ENCODE measurements at places on chromosomes 13 and 19.

GRCh38 chr13:19998960-19999359 is 40.4 kb downstream of the ZMYM2 start:
- DNase-seq = no peak

DNA sequence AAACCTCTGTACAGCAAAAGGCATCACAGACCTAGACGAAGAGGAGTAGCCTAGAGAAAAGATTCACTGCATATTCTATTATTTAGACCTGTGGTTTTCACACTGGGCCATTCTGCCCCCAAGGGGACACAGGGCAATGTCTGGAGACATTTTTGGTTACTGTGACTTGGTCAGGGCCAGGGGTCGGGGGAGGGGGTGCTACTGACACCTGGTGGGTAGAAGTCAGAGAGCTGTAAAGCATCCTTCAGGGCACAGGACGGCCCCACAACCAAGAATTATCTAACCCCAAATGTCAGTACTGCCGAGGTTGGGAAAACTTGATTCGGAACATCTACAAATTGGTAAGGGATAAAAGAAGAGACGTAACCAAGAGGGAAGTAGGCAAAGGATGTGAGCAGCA is 11.3 kb downstream of the ELAVL1 start:
- no peak for DNase-seq

GRCh38 chr19:29211562-29212355 is 1.2 kb downstream of the UQCRFS1 start:
- peak; percentile 14 for DNase-seq

DNA sequence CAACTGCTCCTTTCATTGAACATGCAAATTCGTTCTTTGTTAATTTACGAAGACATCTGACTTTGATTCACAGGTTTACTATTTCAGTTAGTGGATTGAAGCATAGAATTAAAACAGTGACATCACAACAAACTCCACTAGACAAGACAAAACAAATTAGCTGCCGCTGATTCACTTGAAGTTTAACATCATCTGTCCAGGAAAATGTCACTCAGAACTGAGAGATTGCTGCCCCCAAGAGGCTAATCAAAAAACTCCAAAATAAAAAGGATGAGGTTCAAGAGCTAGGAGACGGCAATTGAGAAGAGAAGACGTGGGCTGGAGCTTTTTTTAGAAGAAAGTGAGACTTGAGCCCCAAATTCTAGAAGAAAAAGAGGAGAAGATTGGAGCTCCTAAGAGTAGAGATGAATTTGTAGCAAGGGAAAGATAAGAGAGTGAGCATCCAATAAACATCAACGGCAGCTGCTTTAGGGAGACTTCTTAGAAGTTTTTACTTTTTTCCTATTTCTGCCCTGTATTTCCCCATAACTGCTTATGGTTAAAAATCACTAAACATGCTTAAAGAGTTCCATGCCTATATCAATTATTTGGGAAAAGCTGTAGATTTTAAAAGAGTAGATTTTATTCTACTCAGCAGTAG is 40.8 kb upstream of the TPP2 start:
- DNase-seq = peak; percentile 47

GRCh38 chr19:15091918-15092753 is 10.1 kb downstream of the OR1I1 start:
- peak; percentile 50 for DNase-seq

DNA sequence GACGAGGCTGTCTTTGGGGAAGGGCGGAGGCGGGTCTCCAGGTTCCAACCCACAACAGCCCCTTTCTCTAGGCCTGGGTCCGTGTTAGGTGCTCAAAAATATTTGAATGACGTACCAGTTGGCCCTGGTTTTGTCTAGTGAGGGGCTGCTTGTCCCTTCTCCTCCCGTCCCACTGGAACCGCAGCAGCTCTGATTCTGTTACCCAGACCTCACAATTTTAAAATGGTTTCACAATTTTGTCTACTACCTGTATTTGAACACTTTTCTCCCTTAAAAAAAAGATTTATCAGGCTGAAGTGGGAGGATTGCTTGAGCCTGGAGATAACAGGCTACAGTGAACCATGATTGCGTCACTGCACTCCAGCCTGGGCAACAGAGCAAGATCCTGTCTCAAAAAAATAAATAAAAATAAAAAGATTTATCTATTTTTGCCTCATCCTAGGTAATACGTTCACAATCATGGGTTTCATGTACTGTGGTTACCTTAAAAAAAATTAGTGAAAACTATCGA is 1.3 kb upstream of the IRF2BP1 start:
- no peak for DNase-seq

DNA sequence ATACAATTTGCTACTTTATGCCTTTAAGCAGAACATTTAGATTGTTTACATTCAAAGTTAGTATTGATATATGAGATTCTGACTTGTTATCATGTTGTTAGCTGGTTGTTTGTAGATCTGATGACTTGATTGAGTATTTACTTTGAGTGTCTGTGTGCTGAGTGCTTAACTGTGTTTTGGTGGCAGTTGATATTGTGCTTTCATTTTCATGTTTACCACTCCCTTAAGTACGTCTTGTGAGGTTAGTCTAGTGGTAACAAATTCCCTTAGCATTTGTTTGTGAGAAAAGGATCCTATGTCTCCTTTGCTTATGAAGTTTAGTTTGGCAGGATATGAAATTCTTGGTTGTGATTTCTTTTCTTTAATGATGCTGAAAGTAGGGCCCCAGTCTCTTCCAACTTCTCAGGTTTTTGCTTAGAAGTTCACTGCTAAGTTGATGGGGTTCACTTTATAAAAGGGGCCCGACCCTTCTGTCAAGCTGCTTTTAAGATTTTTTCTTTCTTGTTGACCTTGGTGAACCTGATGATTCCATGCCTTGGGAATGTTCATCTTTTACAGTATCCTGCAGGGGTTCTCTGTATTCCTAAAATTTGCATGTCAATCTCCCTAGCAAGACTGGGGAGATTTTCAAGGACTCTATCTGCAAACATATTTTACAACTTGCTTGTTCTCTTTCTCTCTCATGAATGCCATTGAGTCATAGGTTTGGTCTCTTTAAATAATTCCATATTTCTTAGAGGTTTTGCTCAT is 1095.4 kb upstream of the PCDH20 start:
- no peak for DNase-seq

DNA sequence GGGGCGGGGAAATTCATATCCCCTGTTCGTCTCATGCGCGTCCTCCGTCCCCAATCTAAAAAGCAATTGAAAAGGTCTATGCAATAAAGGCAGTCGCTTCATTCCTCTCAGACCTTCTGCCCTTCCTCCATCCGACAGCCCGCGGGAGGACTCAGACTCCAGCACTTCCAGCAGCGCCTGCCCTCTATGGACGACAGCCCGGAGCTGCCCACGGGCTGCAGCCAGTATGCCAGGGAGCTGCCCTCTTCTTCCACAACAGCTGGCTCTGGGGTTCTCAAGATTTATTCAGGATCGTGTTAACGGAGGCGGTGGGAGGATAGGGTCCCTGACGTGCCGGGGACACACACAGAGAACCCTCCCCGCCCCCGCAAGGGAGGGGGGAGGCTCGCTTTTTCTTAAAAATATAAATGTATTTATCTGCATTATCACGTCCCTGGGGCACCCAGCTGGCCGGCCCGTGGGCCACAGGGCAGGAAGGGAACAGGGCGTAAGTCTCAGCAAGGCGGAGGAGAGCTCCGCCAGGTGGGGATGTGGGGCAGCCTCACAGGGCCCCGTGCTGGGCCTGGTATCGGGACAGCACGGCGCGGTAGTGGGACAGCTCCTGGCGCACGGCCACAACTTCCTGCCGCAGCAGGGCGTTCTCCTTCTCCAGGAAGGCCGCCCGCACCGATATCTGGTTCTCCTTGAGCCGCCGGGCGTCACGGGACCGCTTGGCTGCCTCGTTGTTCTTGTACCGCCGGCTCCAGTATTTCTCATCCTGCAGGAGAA is 6.7 kb downstream of the DBP start:
- no peak for DNase-seq

DNA sequence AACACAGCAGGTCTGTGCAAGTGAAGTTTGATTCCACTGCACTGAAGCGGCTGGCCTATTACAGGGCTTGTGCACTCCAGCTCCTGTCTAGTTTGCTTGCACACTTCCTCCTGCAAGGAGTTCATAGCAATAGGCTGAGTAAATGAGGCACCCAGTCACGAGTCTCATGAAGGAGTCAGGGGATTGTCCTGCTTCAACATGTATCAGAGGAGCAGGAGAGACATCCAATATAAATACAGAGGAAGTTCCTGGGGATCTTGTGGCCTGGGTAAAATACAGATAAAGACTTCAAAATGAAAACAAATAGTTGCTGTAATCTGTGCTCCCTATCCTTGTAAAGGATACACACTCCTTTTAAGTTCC is 259.9 kb downstream of the SLITRK1 start:
- no peak for DNase-seq

GRCh38 chr13:25687471-25688225 is 315.9 kb downstream of the ATP8A2 start:
- DNase-seq = no peak

DNA sequence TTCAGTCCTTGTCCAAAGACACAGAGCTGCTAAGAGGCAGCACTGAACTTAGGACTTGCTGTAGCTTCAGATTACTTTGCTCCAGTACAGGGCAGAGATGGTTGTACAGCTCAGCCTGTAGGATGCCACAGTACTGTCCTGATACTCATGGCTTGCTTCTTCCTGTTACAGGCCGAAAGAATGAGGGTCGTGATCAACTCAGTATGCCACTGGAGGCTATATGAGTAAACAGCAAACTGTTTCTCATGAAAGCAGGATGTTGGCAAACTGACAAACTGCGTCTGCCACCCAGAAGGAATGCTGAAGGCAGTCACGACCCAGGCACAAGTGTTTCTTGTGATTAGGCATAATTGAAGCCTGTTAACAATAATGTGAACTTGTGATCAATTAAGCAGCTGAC is 2.8 kb downstream of the ZNF749 start:
- DNase-seq = no peak
